ENCODE measurements at places on chromosomes 6 and 20.

DNA sequence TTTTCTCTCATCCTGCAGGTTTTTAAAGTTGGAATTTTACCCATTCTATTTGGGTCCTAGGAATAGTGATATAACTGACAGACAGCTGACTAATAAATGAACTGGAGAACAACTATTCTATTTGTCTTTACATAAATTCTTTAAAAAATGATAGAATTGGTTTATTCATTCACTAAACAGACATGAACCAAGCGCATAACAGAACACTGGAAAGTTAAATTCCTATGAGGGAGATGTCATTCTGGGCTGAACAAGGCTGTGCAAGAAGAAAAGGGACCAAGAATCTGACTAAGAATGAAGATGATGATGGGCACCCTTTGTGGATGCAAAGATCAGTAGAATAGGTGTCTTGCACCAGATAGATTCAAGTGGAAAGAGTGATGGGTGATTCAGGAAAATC is 256.3 kb upstream of the SASH1 start:
- no peak for DNase-seq

- DNase-seq, result no peak
Observed at GRCh38 chr20:59211208-59211765, 47.7 kb downstream of the ZNF831 start.

DNA sequence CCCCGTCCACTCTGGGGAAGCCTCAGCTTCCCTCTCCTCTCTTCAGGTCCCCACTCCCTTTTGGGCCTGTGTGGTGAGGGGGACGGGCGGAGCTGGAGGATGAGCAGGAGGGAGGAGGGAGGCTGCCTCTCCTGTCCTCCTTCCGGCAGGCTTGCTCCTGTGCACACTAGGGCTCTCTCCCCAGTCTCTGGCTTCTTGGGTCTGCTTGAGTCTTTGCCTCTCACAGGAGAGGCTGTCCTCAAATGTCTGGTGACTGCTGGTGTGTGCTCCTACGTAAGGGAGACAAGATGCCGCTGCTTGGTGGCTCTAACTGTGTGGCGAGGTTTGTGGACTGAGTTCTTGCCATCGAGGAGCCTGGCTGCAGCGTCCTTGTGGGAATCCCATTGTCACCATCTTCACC is 8.8 kb upstream of the SMOC2 start:
- no peak for DNase-seq

GRCh38 chr20:6074145-6074561 is 20.3 kb upstream of the LRRN4 start:
- peak; percentile 3 for DNase-seq

- DNase-seq, result no peak
Observed at GRCh38 chr6:40075056-40075590, 140.9 kb upstream of the MOCS1 start.

DNA sequence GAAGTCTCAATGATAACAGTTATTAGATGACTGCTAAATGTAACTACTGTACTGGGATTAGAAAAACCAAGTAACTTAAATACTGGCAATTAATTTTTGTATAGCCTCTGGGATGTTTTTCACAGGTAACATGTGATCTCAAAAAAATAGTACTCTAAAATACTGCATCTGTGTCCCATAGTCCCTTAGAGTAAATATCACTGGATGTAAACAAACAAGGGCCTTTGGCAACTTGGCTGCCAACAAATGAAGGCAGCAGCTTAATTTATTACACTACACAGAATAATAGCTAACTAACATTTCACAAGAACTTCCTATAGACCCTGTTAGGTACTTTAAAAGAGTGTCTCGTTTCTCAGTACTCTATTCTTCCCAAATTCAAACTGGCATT is 14.0 kb downstream of the ARHGAP18 start:
- DNase-seq, result no peak

DNA sequence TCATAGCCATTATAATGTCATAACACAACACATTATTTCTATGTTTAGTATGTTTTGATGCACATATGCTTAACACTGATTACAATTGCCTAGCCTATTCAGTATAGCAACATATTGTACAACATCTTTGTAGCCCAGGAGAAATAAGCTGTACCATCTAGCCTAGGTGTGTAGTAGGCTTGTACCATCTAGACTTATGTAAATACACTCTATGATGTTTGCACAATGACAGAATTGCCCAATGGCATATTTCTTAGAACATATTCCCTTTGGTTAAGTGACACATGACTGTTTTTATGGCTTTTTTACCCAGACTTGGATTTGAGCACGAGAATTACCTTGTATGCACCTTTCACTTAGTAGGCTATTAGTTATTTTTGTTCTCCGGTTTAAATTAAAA is 64.5 kb upstream of the HIVEP1 start:
- no peak for DNase-seq

GRCh38 chr20:58629215-58629580 is 21.9 kb upstream of the STX16 start:
- DNase-seq, result no peak

DNA sequence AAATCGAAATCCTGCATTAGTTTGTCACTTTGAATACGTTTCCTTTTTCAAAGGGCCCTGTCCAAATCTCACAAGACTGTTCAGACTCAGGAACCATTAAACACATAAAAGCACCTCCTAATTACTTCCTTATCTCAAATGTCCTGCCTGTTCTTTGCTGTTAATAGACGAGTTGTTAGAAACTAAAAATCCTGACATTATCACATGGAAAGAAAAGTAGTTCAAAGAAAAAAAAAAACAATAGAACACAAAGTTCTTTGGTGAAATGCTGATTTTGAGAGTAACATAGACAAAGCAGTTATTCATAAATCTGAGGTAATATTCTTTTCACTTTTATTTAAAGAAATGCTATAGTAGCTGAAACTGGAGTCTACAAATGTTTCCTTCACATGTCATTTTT is 12.1 kb upstream of the TAB2 start:
- DNase-seq, result no peak

- DNase-seq, result peak; percentile 37
Observed at GRCh38 chr6:27078734-27079357, 168.7 kb upstream of the PRSS16 start.

- no peak for DNase-seq
Observed at GRCh38 chr6:128186729-128187128, 285.9 kb upstream of the THEMIS start.

DNA sequence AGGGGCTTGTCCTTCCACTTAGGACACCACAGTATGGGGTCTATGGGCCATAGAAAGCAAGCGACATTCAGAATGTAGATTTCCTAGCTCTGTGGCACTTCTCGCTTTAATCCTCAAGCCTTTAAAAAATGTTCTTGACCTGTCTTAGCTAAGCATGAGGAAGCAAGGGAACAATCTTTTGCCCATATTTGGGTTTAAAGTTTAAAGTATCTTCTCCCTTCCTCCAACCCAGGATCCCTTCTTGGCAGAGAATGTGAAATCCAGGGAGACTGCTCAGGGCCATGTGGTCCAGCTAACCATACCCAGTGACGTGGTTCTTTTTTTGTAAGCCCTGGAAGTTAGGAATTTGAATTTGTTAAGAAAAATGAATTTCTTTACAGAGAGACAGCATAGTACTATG is 289.9 kb downstream of the BTBD9 start:
- DNase-seq, result no peak

GRCh38 chr6:56243518-56244070 is 3.8 kb downstream of the COL21A1 start:
- no peak for DNase-seq

- DNase-seq, result peak; percentile 54
Observed at GRCh38 chr6:161226009-161226964, 47.6 kb downstream of the AGPAT4 start.

- no peak for DNase-seq
Observed at GRCh38 chr20:57526087-57526884, 1.3 kb upstream of the CTCFL start.

DNA sequence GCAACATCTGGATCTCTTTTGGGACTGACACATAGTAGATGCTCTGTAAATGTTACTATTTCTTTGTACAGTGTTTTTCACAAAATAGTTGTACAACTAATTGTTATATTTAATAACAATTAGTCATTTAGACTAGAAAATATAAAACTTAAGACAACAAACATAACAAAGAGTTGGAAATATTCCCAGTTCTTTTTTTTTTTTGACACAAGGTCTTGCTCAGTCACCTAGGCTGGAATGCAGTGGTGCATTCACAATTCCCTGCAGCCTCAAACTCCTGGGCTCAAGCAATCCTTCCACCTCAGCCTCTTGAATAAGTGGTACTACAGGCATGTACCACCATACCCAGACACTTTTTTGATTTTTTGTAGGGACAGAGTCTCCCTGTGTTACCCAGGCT is 105.8 kb downstream of the UTRN start:
- DNase-seq, result no peak

GRCh38 chr6:109454496-109455436 is 806 bp downstream of the MICAL1 start:
- DNase-seq, result peak; percentile 77

DNA sequence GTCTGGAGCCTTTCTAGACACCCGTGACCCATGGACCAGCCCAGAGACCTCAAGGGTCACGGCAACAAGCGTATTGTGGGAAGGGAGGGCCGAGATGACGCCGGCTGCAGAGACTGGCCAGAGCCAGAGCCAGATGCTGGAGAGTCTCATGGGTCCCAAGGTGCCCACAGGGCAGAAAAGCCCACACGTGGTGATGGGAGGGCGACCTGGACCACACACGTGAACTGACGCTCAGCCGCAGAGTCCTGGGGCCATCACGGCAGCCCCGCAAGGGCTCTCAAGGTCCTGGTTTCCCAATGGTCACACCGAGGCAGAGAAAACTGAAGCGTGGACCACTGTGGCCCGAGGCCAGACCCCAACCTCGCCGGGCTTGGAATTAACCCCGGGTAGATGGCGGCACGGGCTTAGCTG is 92.6 kb downstream of the YTHDF1 start:
- DNase-seq, result no peak

Measured in CD4-positive, alpha-beta T cell treated with Interleukin-4 for 4 hours (primary cell).